NCI-H1092 treated with DMSO at 0.1 percent for 48 hours (cell line): ENCODE measurements at places on chromosomes 4 and X.

DNA sequence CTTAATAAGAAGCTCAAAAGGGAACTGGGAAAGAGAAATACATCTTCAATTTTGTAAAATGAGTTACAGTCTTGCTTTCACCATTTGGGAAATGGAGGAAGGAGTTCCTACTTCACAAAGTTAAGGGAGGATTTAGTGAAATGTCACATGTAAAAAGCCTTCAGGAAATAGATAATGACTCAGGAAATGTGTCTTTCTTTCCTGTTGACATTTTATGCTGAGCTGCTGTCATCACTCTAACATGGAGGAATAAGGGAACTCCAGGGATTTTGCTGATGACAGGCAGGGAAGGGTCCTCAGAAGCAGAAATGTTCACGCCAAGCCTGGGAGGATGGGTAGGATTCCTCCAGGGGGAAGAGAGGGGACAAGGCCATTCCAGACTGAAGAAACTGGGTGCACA, 251.1 kb downstream of the USP46 start:
- DNase-seq, result no peak

DNA sequence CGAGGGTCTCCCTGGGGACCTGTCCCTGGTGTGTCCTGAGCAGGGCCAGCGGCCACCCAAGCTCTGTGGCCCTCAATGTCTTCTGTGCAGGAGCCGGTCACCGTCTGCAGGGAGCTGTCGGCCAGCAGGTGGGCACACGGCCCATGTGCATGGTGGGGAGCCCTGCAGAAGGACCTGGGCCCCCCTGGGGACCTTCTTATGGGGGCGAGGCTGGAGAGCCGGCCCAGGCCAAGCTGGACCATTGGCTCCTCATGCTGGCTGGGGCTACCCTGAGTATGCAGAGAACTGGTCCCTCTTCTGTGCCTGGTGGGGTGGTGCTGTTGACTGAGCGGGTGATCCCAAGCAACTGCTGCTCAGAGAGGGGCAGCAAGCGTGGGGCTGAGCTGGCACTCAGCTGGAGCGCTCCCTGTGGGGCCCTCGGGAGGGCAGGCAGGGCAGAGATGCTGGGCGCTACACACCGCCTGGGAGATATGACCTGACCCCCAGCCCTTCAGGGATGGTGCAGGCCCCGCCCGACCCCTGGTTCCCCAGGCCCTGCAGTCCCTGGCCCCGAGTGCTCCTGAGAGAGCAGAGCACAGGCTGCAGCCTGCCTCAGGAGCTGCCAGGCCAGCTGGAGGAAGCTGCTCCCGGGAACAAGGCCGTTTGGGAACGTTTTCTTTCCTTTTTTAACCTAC, 14.8 kb downstream of the NAT8L start:
- no peak for DNase-seq

- DNase-seq, result peak; percentile 99
Measured at GRCh38 chr4:48830706-48831531, at the start of gene OCIAD1. OCIAD1 (plus strand) TSS chr4:48831088; CDS start chr4:48832625, 1,537 bp downstream.

- DNase-seq, result no peak
Measured at GRCh38 chrX:107823456-107823855, 2.2 kb upstream of the MID2 start.

DNA sequence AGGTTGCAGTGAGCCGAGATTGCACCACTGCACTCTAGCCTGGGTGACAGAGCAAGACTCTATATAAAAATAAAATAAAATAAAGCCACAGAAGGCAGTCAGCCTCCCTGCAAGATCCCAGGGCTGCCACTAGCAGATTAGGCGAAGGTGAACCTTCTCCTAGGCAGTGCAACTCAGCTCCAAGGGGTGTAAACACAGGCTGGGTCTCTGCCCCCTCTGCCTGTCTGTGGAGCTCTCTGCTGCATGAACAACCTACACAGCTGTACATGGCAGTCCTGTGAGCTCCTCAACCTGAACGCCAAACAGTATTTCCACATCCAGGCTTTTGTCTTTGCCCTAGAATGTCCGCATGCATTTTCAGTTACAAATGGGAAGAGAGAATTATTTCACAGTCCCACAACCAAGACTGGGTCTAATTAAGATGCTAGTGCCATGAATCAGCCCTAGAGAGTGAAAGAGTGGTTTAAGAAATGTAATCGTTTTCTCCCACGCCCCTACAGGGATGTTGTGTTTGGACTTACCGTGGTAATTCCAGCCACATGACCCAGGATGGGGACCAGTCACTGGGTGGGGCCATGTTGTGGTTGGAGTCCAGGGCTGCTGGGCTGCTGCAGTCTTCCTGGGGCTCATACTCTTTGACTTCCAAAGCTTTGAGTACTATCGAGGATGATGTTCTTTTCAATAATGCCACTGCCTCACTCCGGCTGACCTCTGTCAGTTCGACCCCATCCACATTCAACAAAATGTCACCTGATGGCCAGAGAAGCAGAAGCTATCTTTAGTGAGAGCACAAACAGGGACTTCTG, 99.0 kb downstream of the FIP1L1 start:
- DNase-seq, result no peak

DNA sequence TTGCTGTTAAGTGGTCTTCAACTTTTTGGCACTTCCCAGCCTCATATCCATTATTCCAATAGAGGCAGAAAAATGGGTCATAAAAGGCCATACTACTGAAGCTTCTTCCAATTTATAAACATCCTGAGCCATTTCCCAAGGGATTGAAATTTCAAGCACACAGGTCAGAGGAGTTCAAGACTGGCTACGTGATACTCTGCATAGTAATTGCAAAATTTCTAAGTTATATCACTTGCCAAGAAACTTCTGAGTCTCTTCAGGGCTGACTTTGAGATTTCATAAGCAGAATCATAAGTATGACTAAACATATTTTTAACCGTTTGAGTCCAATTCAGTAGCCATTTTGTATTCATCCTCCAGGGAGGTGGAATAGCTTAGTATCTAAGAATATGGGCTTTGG, 75.6 kb upstream of the RXFP1 start:
- DNase-seq, result no peak

DNA sequence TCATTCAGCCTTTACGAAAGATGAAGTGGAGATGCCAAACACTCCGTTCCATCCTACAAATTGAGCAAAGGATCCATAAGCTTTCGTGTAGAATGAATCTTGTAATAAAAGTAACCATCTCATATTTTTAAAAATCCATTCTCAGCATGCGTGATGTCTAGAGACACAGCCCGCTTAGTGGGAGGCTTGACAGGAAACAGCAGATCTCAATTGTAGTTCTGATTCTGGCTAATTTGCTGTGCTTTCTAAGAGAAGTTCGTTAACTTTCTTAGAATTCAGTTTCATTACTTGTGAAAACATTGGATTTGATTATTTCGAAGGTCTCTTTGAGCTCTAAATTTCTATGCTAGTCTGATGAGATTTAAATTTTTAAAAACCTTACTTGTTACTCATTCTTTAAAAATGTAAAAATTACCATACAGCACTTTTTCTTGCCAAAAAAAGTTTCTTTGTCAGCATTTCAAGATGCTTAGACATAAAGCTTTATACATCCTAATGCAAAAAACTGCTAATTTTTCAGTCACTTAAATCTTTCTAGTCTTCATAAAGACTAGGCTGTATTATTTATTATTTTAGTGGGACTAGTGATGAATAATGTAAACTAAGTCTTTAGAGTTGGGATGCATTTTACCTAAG, 66.9 kb upstream of the NEIL3 start:
- no peak for DNase-seq

- DNase-seq, result no peak
Measured at GRCh38 chr4:131411393-131411792, 1737.7 kb upstream of the PCDH10 start.

- DNase-seq, result no peak
Measured at GRCh38 chr4:137740141-137740540, 207.8 kb upstream of the PCDH18 start.

DNA sequence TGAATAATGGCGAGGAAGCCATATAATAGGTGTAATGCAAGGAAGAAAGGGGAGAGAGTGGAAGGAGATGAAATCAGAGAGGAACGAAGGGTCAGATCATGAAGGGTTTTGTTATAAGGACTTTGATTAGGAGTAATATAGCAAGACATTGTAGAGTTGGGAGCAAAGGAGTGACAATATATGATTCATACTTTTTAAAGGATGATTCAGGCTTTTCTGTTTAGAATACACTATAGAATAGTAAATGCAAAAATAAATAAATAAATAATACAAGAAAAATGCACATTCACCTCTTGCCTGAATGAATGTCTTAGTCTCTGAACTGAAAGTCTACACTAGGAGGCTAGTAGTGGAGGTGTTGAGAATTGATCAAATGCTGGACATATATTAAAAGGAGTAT, 1524.4 kb upstream of the AGA start:
- no peak for DNase-seq

GRCh38 chr4:172989984-172990820, 178.4 kb upstream of the GALNT7 start:
- DNase-seq, result no peak

- DNase-seq, result no peak
Measured at GRCh38 chr4:89420507-89420906, 112.9 kb upstream of the GPRIN3 start.

- no peak for DNase-seq
Measured at GRCh38 chr4:101973361-101973760, 182.8 kb downstream of the BANK1 start.

GRCh38 chr4:174707051-174707676, 121.9 kb downstream of the GLRA3 start:
- no peak for DNase-seq

GRCh38 chrX:18664947-18665346, 7.0 kb downstream of the RS1 start:
- DNase-seq, result no peak

DNA sequence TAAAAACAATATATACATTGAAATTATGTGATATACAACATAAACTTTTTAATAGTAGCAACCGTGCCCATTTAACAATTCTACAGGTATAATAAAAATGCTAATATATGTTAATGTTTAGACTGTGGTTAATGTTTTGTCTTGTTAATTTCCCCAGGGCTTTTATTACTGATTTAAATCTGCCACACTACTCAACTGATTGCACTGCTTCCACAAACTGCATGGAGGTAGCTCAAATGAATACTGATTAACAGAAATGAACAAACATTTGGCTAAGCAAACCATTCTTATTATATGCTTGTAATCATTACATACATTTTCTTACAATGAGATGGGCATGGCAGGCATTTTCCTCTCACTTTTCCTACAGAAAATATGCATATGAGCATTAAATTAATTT, 275.9 kb downstream of the GPC3 start:
- DNase-seq, result no peak

DNA sequence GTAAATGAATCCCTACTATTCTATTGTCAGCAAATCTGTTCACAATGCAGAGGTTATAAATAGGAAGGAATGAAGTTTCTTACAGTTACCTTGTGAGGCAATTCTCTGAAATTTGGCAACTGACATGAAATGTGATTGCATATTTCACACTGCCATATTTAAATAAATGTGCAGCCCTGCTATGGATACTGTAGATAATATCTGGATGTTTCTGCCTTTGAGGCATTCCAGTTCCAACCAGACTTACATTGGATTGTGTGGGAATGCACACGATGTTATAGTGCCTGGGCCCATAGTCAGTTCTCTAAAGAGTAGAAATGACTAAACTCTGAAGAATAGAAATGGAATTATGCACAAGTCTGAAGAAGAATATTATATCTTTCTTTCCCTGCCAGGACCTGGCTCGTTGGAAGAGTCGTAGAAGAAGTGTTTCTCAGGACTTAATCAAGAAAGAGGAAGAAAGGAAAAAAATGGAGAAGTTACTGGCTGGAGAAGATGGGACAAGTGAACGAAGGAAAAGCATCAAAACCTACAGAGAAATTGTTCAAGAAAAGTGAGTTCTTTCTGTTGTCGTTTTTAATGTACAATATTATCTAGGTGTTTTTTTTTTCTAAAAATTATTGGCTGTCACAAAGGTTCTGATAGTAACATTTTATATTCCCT, 102.7 kb downstream of the PHOX2B start:
- no peak for DNase-seq

GRCh38 chr4:61251129-61251528, 51.0 kb downstream of the ADGRL3 start:
- DNase-seq, result peak; percentile 68

- DNase-seq, result peak; percentile 5
Measured at GRCh38 chr4:48960988-48961635, 25.0 kb upstream of the CWH43 start.

- DNase-seq, result no peak
Measured at GRCh38 chr4:101696276-101697010, 94.1 kb upstream of the BANK1 start.

- no peak for DNase-seq
Measured at GRCh38 chrX:12891915-12892506, 14.4 kb upstream of the TLR8 start.

DNA sequence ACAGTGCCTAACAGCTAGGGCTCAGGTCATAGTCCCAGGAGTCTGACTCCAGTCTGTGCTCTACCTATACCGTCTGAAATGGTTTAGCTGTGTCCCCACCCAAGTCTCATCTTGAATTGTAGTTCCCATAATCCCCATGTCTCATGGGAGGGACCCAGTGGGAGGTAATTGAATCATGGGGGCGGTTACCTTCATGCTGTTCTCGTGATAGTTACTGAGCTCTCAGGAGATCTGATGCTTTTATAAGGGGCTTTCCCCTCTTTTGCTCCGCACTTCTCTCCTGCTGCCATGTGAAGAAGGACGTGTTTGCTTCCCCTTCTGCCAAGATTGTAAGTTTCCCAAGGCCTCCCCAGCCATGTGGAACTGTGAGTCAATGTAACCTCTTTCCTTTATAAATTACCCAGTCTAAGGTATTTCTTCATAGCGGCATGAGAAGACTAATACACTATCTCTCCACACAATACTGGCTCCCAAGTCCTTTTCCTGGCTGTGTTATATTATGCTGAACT, 110.8 kb downstream of the AFAP1 start:
- DNase-seq, result no peak

DNA sequence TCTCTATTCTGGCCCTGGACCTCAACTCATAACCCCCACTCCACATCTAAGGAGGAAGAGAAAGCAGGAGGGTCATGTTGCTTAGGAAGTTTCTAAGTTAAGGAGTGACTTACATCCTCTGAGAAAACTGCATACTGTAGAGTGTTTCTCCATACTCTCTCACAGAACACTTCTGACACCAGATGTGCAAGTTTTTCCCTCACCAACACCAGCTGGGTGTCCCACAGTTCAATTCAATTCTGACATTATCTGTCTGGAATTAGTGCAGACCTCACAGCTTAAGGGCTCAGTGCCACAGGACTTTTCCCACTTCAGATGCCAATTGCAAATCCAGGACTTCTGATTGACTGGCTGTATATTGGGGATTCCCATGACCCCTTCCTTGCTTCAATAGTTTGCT, 89.0 kb upstream of the SFRP2 start:
- DNase-seq, result no peak

DNA sequence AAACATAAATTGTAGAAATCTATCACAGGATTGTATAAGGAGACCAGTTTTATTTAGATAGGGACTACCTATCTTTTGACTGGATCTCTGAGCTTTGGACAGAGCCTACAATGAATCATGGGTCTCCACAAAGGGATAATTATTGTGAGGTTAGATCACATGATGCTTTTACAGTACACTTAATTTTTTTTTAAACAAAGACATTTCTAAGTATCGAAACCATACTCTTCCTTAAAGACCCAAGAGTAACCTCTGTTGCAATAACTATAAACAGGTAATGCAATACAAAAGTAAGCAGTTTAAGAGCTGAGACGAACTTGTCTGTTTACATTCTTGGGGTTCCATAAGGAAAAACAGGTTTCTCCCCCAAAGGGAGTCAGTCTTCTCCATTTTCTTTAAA, 64.3 kb upstream of the GABRE start:
- DNase-seq, result no peak
